NCI-H1092 (cell line): ENCODE measurements at places on chromosomes 5 and 9.

DNA sequence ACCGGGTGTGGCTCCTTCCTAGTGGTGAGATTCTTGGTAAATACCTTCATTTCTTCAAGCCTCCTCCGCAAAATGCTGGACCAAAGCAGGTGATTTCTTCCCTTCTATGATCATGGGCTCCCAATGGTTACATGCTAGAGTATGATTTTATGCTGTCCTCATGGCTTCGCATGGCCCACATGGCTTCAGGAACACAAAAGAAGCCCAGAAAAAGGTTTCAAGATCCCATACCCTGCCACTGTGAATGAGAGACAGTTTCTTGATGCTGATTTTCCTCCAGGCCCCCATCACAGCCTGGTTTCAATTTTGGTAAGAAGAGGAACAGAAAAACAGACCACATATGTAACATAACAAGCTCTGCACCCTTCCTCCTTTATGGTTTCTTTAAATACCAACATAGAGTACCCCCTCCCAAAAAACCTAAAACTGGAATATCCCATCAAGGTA, 2.4 kb upstream of the RXFP3 start:
- no peak for DNase-seq

- no peak for DNase-seq
Measured at GRCh38 chr9:132946631-132947295, 2.3 kb upstream of the TSC1 start.

DNA sequence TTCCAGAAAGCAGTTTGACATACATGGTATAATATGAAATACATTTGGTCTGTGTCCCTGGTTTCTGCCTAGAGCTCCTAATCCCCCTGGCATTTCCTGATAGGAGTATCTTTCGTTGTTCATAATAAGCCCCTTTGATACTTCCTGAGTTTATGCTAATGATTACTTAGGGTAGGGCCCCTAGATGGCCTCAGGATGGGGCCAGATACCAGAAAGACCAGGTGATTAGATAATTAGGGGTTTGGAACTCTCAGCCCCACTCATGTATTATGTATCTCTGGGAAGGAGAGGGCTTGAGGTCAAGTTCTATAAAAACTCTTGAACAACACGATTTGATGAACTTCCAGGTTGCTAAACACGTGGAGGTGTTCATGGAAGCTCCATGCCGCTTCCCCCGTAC, 163.3 kb upstream of the ZNF608 start:
- no peak for DNase-seq

GRCh38 chr5:165138236-165138635, 1632.8 kb downstream of the MAT2B start:
- no peak for DNase-seq

GRCh38 chr5:158205992-158206391, 347.0 kb upstream of the CLINT1 start:
- no peak for DNase-seq

GRCh38 chr5:42962124-42962523, 78.0 kb downstream of the ANXA2R start:
- no peak for DNase-seq

DNA sequence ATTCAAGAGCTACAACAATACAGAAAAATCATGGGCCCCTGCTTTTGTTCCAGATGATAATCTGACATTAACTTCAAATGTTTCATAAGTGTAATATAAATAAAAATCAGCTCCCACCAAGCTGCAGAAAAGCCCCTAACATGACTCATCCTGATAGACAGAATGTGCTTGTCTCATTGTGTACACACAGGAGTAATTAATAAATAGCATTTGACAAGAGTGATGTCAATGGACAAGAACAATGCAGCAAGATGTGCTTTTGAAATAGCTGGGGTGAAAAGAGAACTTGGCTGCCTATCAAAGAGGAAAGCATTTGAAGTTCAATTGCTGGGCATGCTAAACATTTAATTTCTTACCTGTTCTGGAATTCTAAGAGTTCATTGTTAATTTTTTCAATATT, 79.2 kb downstream of the DNAH5 start:
- DNase-seq, result no peak

GRCh38 chr5:146490089-146490843, 25.7 kb downstream of the GPR151 start:
- DNase-seq, result no peak

DNA sequence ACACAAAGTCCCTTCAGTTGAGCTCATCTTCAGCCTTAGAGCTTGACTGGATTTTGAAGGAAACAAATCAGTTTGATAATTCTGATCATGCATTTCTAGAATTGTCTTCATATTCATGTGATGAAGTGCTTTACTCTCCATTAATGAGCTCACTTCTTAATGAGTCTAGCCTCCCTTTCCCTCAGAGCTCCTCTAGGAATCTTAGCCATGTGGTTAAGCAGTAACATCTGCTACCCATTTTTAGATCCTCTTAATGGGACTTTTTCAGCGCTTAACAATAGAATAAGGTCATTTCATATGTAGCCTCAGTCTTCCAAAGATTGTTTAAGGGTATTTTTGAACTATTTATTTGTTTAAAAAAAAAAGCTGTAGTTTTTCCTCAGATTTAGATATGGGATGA, 36.9 kb upstream of the LURAP1L start:
- no peak for DNase-seq

DNA sequence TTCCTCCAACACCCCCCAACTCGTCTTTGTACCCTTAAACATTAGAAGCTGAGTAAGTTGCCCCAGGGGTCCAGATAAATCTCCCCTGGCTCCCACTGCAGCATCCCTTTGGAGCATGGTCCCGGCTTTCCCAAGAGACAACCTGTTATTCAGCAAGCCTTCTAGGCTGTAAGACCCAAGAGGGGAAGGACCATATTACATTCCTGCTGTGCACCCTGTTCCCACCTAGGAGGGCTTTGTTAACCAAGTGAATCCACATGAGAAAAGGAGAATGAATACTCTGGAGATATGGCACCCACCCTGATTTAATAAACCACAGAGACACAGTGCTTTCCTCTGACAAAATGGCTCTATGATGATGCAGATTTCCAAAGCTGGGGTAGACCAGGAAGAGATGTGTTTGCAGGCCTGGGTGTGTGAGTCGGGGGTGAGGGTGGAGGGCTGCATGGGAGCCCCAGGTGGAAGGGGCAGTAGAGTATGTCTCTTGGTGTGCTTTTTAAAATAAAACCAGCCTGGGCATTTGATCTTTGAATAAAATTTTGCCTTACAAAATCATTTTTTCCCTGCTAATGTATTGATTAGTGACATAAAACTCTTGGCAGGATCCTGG, 325.2 kb downstream of the DRD1 start:
- DNase-seq, result no peak

DNA sequence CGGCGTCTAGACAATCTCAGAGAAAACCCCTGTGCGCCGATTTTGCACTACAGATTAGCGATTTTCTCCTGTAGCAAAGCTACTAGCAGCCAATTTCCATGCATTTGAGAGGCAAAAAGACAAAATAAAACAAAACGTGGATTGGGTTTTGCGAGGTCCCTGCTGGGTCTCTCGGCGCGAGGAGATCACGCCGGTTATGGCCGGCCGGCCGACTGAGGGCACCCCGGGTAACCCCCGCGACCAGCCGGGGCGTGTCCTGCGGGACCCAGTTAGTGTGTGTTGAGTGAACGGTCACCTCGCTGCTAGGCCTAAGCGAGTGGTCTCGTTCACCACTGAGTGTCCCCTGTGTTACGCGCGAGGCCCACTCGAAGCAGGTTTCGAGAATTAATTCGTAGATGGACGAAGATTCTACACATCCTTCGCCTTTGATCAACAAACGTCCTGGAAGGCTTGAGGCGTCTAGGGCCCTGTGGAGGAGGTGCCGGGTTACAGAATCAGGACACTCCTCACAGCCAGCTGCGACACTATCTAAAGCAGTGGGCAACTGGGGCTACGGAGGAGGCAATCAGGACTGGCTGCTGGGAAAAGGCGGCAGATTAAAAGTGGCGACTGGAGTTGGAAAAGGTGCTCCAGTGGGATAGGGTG, 764 bp upstream of the VDAC1 start:
- no peak for DNase-seq

DNA sequence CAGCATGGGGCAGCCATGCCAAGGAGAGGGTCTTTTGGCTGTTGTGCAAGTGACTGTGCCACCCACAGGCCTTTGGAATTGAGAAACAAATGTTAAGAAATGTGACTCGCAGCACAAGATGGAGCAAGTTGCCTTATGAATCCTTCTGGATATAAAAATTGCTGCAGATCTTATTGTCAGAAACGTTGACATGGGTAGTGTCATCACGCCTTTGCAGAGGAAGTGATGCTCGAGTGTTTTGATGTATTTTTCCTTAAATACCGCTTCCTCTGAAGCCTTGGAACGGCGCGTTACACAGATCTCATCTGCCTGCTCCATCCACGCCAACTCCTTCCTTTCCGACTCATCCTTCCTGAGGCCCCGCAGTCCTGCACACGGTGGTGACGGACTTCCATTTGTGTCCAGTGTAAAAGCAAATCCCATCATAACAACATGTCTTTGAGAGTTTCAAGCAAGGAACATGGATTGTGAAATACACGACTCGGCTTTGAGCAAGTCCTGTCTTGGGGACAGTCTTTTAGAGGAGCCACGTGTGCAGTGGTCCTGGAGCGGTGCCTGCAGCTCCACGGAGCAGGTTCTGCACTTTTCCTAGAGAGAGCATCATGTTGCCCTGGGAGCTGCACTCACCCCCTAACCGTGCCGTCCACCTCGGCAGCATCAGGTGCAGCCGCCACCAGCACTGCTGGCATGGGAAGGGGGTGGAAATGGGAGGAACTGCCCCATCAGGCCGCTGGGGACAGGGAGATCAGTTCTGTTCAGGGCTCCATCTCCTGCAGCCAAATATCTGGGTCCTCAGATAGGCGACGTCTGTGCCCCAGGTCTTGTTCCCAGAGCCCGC, 15.1 kb downstream of the ROPN1L start:
- DNase-seq, result no peak

- no peak for DNase-seq
Measured at GRCh38 chr5:68325065-68325580, 109.6 kb downstream of the PIK3R1 start.

- no peak for DNase-seq
Measured at GRCh38 chr5:139725073-139725830, 70.4 kb upstream of the PSD2 start.

GRCh38 chr9:130172161-130172857, at the start of gene NCS1:
TSS of gene NCS1 (plus strand) at chr9:130172404. CDS start at chr9:130172664, 260 bp downstream.
- DNase-seq, result peak; percentile 47

- no peak for DNase-seq
Measured at GRCh38 chr5:110104726-110105669, 415.3 kb downstream of the MAN2A1 start.

DNA sequence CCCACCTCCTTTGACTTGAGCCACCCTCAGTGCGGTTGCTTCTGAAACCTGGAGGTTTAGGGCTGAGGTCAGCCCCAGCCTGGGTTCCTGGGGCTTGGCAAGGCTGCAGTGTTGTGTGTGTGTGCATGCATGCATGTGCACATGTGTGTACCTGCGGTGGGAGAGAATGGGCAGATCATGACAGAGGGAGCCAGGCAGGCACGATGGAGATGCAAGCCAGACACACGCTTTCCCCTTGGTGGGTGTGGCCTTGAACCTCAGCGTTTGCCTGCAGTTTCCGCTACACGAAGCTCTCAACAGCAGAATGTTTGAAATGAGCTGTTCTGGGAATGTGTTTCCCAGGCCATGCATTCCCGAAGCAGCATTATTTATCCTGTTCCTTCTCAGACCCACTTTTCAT, 65.9 kb upstream of the RAPGEF1 start:
- no peak for DNase-seq

DNA sequence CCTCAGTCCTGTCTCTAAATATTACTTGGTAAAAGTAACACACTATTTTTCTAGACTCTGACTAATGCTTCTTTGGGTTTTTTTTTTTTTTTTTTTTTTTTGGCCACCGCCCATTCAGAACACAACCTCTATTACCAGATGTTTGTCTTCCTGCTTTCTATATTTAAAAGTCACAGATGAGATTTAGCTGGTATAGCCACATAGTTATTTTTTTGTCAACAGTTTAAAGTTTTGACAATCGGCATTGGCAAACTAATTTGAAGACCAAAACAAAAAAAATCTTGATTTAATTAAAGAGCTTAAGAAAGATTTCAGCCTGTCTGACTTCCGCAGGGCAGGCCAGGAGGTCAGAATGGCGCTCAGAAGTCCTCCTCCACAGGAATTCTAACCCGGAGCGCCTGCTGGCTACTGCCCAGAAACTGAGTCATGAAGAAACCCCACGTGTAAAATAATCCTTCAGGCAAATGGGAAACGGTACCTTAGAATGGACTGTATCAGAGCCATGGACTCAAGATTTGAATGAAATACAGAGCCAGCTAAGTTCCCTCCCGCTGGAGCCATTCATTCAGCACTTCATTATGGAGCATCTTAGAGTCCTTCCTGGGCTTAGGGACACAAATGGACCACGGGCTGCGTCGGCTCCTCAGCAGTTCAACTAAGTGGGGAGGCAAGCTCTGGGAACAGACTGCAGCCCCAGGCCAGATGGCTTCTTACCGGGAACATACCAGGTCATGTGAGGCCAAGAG, 55.6 kb downstream of the PTPDC1 start:
- no peak for DNase-seq

DNA sequence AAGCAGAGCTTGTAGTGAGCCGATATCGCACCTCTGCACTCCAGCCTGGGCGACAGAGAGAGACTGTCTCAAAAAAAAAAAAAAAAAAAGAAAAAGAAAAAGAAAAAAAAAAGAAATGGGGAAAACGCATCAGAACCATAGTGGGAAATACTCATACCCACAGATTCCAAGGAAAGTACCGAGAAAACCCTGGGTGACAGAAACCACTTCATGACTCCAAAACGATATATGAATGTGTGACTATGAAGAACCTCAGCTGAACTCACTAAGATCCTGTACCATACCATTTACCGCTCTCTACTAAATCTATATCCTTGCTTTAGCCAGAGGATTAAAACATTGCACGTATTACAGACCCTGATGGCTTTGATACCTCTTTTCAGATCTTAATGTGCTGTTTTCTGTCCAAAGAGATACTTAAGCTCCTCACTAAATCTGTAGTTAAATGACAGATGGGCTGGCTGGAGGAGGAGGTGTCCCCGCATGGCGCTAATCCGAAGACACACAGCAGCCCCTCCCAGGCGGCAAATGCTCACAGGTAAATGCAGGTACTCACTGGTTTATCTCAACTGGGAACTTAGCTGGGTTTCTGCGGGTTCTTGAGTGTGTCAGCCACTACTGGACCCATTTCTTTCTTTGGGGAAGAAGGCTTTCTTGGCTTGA, 2.8 kb downstream of the LPCAT1 start:
- no peak for DNase-seq

DNA sequence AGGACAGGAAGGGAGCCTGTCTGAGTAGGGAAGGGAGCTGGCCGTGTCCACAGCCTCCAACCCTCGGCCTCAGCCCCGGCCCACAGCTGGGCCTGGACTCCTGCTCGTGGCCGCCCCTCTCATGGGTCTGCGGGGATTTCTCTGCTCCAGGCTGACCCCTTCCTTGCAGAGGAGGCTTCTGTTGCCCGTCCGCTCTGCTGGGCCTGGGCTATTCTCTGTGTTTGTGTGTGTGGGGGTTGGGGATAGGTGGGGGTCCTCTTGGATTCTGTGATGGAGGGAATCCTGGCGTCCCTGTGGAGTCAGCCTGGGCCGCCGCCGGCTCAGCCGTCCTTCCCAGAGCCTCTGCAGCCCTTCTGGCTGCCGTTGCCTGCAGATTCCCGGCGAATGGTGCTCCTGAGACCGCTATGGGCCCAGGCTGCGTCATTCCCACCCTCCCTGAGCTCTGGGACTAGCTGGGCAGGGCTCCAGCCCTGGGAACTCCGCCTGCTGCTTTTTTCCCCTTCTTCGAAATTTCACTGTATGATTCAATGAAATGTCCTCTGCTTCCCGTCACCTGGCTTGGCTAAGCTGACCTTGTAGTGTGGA, 64.2 kb downstream of the FGF18 start:
- no peak for DNase-seq
